ENCODE measurements at places on chromosomes 4 and X. TPM values are rescaled to one million over a fixed set of nuclear protein-coding genes. Genes with fewer than 3 reads are reported as not detected.

The EXOC1L gene
- total RNA-seq: not detected

DNA sequence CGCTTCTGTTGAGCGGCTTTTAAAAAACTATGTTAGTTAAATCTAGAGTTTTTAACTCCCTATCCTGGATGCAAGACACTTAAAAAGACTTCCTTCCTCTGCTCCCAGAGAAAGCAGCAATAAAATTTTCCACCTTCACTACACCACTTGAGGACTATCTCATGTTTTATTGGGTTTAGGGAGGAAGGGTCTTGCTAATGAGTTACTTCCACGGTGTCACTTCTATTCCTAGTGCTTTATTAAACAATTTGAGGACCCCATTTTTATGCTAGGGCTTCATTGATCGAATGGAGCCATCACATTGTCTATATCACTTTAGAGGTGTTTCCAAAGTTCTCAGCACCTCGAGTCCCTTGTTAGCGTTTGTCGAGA lies 3.7 kb upstream of the STIM2 start:
- no peak for DNase-seq
- no peaks in the 10 kb centered on the region for H3K27me3 ChIP-seq
- peak overlapping the region; percentile 56 for H3K4me3 ChIP-seq
- H3K27ac ChIP-seq: peak overlapping the region; percentile 87
- peaks cover 9% of the 10 kb centered on the region for H3K4me1 ChIP-seq

GRCh38 chr4:79977131-79977840 lies 95.7 kb downstream of the ANTXR2 start:
- no peaks in the 10 kb centered on the region for H3K36me3 ChIP-seq
- no peak overlapping the region for H3K27ac ChIP-seq
- H3K4me3 ChIP-seq: no peak overlapping the region
- no peak for DNase-seq
- H3K4me1 ChIP-seq: no peaks in the 10 kb centered on the region
- no peaks in the 10 kb centered on the region for H3K27me3 ChIP-seq

DNA sequence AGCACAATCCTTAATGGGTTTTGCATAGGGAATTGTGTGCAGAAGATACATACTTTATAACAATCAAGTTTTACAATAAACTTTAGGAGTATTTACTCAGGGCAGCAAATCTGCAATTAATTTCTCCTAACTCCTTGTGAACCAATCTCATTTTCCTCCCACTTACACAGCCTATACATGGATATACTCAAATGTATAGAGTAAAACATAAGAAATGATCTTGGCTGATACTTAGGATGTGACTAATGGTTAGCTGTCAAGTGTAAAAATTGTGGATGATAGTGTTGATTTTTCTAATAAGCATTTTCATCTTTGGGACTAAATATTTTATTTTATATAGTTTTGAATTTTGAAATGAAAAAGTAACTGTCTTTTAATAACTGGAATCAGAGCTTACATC lies 759.6 kb downstream of the GRID2 start:
- H3K36me3 ChIP-seq: no peaks in the 10 kb centered on the region
- no peak overlapping the region for H3K4me3 ChIP-seq
- no peak overlapping the region for H3K27ac ChIP-seq
- no peaks in the 10 kb centered on the region for H3K27me3 ChIP-seq
- no peaks in the 10 kb centered on the region for H3K4me1 ChIP-seq

DNA sequence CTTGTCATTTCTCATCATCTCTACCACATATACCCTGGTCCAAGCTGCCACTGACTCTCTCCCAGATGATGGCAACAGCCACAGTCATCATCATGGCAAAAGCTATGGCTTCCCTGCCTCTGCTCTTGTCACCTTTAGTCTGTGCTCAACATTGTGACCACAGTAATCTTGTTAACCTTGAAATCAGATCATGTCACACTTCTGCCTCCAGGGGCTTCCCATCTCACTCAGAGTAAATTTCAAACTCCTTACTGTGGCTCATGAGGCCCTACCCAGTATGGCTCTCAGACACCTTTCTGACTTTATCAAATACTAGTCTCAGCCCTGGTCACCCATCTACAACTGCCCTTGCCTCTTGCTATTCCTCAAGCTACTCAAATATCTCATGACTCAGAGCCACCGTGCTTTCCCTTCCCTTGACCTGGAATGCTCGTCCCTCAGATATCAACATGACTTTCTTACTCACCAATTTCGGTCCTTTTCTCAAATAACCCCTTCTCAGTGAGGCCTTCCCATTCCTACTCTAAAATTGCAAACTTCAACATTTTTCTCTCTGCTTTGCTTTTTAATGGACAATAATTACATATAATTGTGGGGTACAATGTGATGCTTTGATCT lies 41.1 kb upstream of the STIM2 start:
- no peaks in the 10 kb centered on the region for H3K27me3 ChIP-seq
- DNase-seq: no peak
- H3K4me1 ChIP-seq: no peaks in the 10 kb centered on the region
- no peaks in the 10 kb centered on the region for H3K36me3 ChIP-seq
- H3K4me3 ChIP-seq: no peak overlapping the region
- no peak overlapping the region for H3K27ac ChIP-seq

DNA sequence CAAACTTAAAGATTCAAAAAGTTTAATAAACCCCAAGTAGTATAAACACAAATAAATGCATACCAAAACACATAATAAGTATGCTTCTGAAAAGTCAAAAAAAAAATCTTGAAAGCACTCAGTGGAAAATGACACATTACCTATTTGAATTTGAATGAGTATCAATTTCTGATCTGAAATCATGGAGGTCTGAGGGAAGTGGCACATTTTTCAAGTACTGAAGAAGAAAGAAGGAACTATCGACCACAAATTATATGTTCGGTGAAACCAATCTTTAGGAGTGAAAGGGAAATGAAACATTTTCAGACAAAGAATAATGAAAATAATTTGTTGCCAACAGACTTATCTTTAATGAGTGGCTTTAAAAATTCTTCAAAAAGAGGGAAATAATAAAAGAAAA lies 12.1 kb upstream of the F9 start:
- H3K4me3 ChIP-seq: no peak overlapping the region
- no peaks in the 10 kb centered on the region for H3K4me1 ChIP-seq

DNA sequence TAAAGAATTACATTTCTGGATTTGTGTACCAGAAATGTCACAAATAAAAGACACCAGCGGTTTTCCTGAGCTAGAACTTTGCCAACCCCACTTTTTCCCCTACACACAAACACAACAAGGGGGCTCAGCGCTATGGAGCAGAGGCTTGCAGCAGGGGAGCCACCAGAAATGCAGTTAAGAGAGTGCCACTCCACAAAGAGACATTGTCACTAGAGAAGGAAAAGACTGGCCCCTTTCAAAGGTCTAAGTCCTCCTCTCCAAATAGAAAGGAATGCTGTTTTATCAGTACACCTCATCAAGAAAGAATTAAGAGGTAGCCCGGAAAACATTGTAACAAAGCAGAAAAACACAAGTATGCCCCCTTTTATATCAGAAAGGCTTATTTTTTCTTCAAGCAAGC lies 419.5 kb downstream of the HNRNPD start:
- no peaks in the 10 kb centered on the region for H3K27me3 ChIP-seq
- DNase-seq: no peak

- no peaks in the 10 kb centered on the region for H3K36me3 ChIP-seq
- DNase-seq: no peak
- H3K4me3 ChIP-seq: no peak overlapping the region
- no peaks in the 10 kb centered on the region for H3K27me3 ChIP-seq
- H3K4me1 ChIP-seq: no peaks in the 10 kb centered on the region
Observed at GRCh38 chr4:159227378-159227777, 124.5 kb downstream of the RAPGEF2 start.

- H3K4me3 ChIP-seq: no peak overlapping the region
- no peaks in the 10 kb centered on the region for H3K4me1 ChIP-seq
- no peaks in the 10 kb centered on the region for H3K36me3 ChIP-seq
- DNase-seq: no peak
- no peak overlapping the region for H3K27ac ChIP-seq
Observed at GRCh38 chr4:127403471-127404084, 229.2 kb upstream of the INTU start.

GRCh38 chrX:46366381-46367207 lies 178.6 kb downstream of the ZNF674 start:
- no peaks in the 10 kb centered on the region for H3K36me3 ChIP-seq
- H3K27ac ChIP-seq: no peak overlapping the region
- no peaks in the 10 kb centered on the region for H3K4me1 ChIP-seq
- DNase-seq: no peak
